ENCODE measurements at places on chromosomes 6 and 20.

- DNase-seq: no peak
These were observed 358.8 kb upstream of the JAG1 start for GRCh38 chr20:11032611-11033010.

DNA sequence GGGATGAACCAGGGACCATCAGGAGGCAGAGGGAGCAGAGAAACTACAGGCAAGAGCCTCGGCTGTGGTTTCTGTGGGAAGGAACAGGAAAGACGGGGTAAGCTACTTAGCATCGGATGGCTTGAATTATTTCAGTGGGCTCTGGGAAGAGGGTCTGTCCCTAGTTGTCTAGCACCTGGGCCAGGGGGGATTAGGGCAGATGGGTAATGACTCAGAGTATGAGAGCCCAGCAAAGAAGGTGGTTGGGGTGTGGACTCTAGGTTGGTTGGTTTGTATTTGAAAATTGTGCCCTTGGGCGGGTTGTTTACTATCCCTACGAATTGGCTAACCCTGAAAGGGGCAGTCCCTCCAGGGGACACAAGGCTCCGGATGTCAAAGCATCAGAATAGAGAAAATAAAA, 148.5 kb upstream of the TAB2 start:
- no peak for DNase-seq

GRCh38 chr6:160039441-160039840, 70.6 kb downstream of the IGF2R start:
- no peak for DNase-seq

DNA sequence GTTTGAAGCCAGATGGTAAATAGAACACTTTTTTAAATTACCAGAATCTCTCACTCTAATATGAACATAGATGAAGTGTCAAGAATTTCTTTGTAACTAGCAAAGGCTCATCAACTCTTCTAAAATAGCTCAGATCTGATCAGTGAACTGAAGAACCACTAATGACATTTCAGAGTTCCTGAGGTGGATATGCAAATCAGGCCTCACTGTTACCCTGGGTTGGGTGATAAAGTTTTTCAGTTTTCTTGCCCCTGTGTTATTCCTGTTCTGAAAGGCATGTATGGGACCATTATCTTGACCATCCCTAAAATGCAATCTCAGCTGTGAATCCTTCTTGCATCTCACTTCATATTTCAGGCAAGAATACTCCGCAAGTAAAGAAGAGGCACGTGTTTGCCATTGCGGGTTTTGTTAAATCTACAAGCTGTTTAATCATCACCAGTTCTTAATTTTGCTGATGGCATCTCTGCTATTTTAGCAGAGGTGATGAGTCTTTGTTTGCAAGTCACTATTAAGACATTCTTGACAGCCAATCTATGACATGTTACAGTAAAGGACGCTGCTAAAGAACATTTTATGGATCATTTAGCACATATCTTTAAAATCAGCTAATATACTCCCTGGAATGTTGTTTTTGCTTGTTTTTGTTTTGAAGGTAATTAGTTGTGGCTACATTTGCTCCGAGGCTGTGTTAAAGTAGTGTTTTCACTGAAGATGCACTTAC, 47.9 kb downstream of the KHDC1L start:
- DNase-seq: no peak

GRCh38 chr6:95690328-95690727, 113.0 kb downstream of the MANEA start:
- DNase-seq: no peak

DNA sequence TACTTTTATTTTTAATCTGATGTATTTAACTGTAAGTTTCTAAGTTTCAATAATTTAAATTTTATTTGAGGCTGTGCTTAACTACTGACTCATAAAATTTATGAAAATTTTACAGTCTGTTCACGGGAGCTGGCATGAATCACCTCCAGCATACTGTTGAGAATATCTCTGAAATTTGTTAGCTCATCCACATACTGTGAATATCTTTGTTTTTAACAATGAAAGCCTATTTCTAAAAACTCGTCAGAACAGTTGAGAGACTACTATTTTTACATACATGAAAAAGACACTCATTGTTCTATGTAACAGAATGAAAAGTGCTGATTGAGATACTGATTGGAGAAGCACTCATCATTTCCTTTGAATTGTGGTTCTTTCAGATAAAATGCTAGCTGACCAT, 749.3 kb downstream of the TENT5A start:
- DNase-seq: no peak

DNA sequence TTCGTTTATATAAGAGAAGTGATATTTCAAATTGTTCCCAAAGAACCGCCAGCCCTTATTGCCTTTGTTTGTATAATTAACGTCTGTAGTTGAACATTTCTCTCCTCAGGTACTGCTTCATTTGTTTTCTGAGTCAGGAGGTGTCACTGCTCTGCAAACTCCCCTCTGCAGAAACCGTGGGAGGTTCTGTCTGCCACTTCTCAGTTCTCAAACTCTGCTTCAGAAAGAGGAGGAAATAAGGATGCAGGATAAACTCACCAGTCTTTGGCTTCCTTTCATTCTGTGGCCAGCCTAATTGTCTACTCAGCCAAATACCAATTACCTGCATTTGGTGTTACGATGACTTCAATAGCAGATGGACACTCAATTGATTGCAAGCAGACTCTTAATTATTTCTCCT, 149.8 kb downstream of the PAK5 start:
- DNase-seq: no peak

DNA sequence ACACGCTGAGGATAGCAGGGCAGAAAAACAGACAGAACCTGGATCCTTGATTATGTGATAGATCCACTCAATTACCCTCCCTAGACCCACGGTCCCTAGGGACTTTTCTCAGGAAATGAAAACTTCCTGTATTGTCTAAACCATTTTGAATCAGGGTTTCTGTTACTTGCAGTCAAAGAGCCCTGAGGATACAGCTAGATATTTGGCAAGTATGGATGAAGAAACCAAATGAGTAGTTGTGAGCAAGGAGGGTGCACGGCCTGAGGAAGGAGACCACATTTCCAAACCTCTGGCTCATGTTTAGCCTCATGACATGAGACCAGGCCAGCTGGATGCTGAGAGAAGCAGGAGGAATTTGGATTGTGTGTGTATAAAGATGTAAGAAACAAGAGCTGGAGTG, 91.6 kb downstream of the MRPL14 start:
- no peak for DNase-seq

DNA sequence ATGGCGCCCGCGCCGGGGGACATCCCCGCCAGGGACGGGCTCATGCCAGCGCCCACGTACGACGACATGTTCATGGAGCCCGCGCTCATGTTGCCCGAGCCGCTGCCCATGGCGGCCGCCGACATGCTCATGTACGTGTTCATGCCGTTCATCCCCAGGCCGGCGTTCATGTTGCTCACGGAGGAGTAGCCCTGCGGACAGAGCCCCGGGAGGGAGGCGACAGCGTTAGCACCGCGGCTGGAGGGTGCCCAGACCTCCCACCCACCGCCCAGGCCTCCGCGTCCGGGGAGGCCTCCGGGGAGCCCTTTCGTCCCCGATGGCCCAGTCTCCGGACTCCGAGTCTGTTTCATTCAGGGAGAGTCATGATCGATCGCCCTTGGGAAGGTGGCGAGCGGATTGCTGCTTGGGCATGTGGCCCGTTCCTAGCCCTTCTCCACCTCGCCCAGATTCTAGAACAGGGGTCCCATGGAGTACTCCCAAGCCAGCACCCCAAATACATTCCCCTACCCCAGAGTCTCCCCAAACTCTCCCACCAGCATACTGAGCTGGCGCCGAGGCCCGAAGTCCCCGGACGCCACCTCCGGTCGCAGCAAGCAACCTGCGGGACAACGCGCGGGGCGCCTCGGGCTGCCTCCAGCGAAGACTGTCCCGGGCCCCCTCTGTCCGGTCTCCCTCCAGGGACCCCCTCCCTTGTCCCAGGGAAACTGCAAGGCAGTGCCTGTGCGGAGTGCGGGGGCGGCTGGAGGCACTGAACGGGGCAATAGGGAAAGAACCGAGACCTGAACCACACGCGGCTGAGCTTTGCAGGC, 1.2 kb downstream of the FOXA2 start:
- DNase-seq: no peak

- DNase-seq: no peak
These were observed 24.2 kb downstream of the ISM1 start for GRCh38 chr20:13245250-13245723.

DNA sequence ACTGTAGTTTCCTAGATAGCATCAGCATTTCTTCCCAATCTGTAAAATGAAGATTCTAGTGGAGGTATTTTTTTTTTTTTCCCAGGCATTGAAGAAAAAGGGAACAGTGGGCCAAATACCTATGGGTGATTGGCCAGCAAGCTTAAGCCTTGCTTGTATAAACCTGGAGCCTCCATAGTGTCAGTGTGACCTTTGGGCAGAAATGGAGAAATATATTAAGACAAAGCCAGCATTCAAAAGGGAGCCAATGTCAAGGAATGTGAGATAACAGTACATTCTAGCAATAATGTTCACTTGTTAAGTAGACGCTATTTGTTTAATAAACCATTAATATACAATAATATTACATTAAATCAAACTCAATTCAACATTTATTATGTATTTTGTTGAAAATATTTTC, 275.4 kb downstream of the FOXA2 start:
- no peak for DNase-seq

DNA sequence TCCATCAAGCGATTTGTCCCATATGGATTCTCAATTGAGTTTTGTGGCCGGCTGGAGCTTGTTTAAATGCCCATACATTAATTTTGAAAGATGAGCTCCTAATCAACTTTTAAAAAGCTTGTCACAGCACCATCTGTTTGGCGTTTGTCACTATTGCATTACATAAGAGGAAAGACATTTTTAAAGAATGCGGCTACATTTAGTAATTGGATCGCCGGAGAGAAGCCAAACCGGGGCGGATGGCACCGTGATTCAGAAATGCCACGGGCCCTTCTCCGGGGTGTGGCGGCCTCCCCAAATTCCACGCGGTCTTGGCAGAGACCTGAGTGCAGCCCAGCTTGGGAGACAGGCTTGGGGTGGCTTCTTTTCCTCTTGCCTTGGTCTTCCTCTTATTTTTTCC, 67.7 kb upstream of the ZNFX1 start:
- DNase-seq: no peak

DNA sequence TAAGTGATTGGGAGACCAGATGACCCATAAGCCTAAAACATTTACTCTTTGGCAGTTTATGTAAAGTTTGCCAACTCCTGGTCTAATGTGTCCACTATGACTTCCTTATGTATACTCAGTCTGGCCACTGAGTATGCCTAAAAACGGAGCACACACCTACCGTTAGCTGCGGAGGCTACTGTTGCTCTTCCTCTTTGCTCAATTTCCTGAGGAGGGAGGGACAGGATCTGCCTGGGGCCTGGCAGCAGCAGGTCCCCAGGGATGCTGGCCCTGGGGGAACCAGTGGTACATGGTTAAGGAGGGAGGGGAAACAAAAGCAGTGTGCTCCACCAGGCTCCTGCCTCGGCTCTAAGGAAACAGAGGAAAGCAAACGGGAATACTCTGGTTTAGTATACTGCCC, 113.5 kb downstream of the CDYL start:
- DNase-seq: no peak

DNA sequence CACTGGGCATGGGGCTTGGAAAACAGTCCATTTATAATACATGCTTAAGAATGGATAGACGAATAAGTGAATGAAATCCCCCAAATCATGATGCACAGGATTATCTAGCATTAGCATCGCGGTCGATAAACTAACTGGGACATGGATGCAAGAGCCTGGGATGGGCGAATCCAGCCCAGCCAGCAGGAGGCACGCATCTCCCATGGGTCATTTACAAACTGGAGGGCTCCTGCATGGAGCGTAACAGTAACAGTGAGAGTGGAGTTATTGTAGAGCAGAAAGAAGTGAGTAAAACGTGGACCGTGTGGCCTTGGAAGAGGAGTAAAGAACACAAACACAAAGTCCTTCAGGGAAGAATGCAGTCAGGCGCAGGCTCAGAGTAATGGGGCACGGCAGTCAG, 136.5 kb downstream of the AGPAT4 start:
- no peak for DNase-seq

DNA sequence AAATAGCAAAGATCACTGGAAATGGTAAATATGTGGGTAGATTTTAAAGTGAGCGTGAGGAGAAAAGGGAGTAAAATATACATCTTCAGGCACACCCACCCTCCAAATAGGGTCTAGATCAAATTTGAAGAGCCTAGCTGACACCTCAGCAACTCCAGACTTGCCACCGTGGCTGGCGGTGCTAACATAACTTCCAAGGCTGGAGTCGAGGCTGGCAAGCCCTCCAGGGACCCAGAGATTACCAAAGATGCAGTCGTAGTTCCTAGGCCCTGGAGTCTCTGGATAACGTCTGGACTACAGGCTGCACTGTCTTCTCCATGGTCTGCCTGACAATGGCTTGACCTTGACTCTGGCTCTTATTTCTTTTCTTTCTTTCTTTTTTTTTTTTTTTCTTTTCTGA, 22.5 kb downstream of the TUBB2B start:
- no peak for DNase-seq
